ENCODE measurements at places on chromosomes 6 and 20. TPM values are rescaled to one million over a fixed set of nuclear protein-coding genes. Genes with fewer than 3 reads are reported as not detected.

- no peak for DNase-seq
Measured at GRCh38 chr6:446418-447366, 55.1 kb downstream of the IRF4 start.

DNA sequence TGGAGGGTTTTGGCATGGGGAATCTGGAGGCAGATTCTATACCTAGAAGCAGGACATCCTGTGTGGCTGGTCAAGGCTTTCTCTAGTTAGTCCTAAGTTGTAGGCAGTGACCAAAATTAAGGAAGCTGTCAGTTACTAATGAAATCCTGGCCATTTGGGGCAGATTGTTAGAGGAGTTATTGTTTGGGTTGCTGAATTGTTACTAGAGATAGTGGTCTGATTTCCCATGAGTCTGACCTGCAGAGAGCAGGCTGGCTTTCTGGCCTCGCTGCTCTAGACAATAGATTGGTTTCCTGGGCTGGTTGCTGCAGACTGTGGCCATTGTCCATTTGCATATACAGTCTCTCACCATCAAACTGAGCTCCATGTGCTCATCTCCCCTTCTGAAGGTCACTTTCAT is 205.0 kb upstream of the SASH1 start:
- DNase-seq, result no peak

The C20orf202 gene
- polyA plus RNA-seq, result 0.38 TPM

DNA sequence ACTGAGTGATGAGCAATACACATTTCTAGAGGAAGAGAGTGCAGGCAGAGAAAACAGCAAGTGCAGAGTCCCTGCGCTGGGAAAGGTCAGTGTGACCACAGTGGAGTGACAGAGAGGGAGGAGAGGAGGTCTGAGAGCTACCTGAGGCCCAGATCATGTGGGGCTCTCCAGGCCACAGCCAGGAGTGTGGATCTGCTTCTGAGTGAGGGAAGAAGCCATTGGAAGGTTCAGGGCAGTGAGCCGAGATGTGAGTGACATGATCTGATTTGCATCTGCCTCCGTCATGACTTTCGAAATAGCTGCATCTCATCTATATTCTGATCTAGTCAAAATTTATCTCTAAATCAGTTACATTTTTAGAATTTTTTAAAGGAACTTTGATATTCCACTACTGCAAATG is 367.1 kb downstream of the PREX1 start:
- no peak for DNase-seq

The LTB gene
- polyA plus RNA-seq, result 1.9 TPM

The RAB23 gene
- polyA plus RNA-seq, result 36.0 TPM

Data from left renal cortex interstitium (tissue), 4 donors.